Immature natural killer cell (primary cell): ENCODE measurements at places on chromosomes 7 and 10. TPM values are rescaled to one million over a fixed set of nuclear protein-coding genes. Genes with fewer than 3 reads are reported as not detected.
A peak's percentile ranks its signal among the peaks of the same experiment; 100 is the strongest.

GRCh38 chr7:120856198-120856597 lies 1.7 kb downstream of the TSPAN12 start:
- peak overlapping the region; percentile 90 for H3K4me3 ChIP-seq
- DNase-seq, result no peak
- H3K27me3 ChIP-seq, result peaks cover 19% of the 10 kb centered on the region
- H3K36me3 ChIP-seq, result no peaks in the 10 kb centered on the region
- peaks cover 9% of the 10 kb centered on the region for H3K4me1 ChIP-seq

GRCh38 chr7:130149281-130150139 lies 55.7 kb downstream of the TMEM209 start:
- peaks cover 26% of the 10 kb centered on the region for H3K27me3 ChIP-seq
- peaks cover 13% of the 10 kb centered on the region for H3K4me1 ChIP-seq
- H3K27ac ChIP-seq, result no peak overlapping the region
- H3K4me3 ChIP-seq, result no peak overlapping the region

- no peaks in the 10 kb centered on the region for H3K4me1 ChIP-seq
- peaks cover 4% of the 10 kb centered on the region for H3K27me3 ChIP-seq
- peaks cover 4% of the 10 kb centered on the region for H3K36me3 ChIP-seq
- no peak overlapping the region for H3K4me3 ChIP-seq
Observed at GRCh38 chr10:79976999-79977398, 28.1 kb upstream of the SFTPD start.

- H3K27me3 ChIP-seq, result peaks cover 2% of the 10 kb centered on the region
- H3K27ac ChIP-seq, result no peak overlapping the region
- H3K36me3 ChIP-seq, result no peaks in the 10 kb centered on the region
- no peak overlapping the region for H3K4me3 ChIP-seq
- DNase-seq, result no peak
Observed at GRCh38 chr10:126504761-126505112, 116.5 kb upstream of the ADAM12 start.

DNA sequence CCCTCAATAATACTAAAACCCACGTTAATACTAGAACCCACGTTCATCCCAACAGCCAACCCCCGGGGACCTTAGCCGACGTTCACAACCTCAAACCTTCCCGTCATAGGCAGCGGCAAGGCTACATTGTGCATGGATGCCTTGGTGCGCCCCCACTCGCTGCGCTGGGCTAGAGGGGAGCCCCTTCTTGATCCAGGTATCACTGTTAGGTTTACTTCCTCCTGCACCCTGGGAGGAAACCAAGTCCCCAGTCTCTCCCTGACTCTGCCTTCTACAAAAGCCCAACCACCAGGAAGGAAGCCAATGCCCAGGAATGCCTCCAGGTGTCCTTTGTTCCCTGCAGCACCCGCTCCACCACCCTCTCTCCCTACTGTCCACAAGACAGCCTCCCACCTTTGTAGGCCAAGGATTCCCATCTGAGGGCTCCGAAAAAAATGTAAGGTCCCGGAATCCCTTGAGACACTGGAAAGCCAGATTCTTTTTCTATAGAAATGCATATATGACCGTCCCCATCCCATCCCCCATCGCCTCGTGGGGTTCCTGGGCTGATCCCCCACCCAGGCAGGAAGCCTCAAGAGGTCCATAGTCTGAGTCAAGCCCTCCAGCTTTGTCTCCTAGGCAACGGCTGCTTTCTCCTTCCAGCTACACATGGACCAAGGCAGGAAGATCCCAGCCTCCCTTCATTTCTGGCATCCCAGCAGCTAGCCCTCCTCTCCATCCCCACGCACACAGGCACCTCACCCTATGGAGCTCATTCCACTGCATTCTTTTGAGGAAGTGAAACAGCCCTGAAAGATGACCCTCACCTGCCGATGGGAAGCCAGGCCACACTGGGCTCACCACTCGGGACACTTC lies 25.2 kb downstream of the CTBP2 start:
- peak overlapping the region; percentile 53 for H3K27ac ChIP-seq
- H3K27me3 ChIP-seq, result peaks cover 4% of the 10 kb centered on the region
- H3K4me3 ChIP-seq, result no peak overlapping the region
- DNase-seq, result no peak
- peaks cover 98% of the 10 kb centered on the region for H3K4me1 ChIP-seq

- H3K4me1 ChIP-seq, result peaks cover 2% of the 10 kb centered on the region
- no peaks in the 10 kb centered on the region for H3K36me3 ChIP-seq
- DNase-seq, result no peak
- H3K27ac ChIP-seq, result no peak overlapping the region
- H3K4me3 ChIP-seq, result no peak overlapping the region
Observed at GRCh38 chr7:108046952-108047506, 44.1 kb upstream of the LAMB1 start.

- H3K36me3 ChIP-seq, result no peaks in the 10 kb centered on the region
- H3K4me1 ChIP-seq, result peaks cover 29% of the 10 kb centered on the region
- H3K27me3 ChIP-seq, result peaks cover 2% of the 10 kb centered on the region
- peak overlapping the region; percentile 100 for H3K27ac ChIP-seq
- H3K4me3 ChIP-seq, result peak overlapping the region; percentile 79
Observed at GRCh38 chr7:41882256-41882655, 179.4 kb upstream of the INHBA start.

SLC26A3 gene
- polyA plus RNA-seq, result not detected

GRCh38 chr10:46311501-46311951 lies 24.7 kb downstream of the ANTXRL start:
- no peaks in the 10 kb centered on the region for H3K36me3 ChIP-seq
- no peak overlapping the region for H3K27ac ChIP-seq
- DNase-seq, result no peak
- H3K4me1 ChIP-seq, result no peaks in the 10 kb centered on the region
- H3K4me3 ChIP-seq, result no peak overlapping the region

GRCh38 chr7:48042636-48043035 lies 7.3 kb downstream of the C7orf57 start:
- H3K4me1 ChIP-seq, result peaks cover 37% of the 10 kb centered on the region
- H3K27ac ChIP-seq, result no peak overlapping the region
- H3K27me3 ChIP-seq, result peaks cover 3% of the 10 kb centered on the region
- no peak for DNase-seq

APBB1IP gene
- 83.5 TPM for polyA plus RNA-seq

GRCh38 chr10:60293581-60294175 lies 96.0 kb downstream of the ANK3 start:
- H3K36me3 ChIP-seq, result no peaks in the 10 kb centered on the region
- no peaks in the 10 kb centered on the region for H3K27me3 ChIP-seq
